ENCODE measurements at places on chromosomes 3 and 15.

- DNase-seq = peak; percentile 63
These were observed 7.8 kb downstream of the EIF1B start for GRCh38 chr3:40317061-40317855.

- no peak for DNase-seq
These were observed 43.5 kb upstream of the OSBPL11 start for GRCh38 chr3:125638799-125639198.

DNA sequence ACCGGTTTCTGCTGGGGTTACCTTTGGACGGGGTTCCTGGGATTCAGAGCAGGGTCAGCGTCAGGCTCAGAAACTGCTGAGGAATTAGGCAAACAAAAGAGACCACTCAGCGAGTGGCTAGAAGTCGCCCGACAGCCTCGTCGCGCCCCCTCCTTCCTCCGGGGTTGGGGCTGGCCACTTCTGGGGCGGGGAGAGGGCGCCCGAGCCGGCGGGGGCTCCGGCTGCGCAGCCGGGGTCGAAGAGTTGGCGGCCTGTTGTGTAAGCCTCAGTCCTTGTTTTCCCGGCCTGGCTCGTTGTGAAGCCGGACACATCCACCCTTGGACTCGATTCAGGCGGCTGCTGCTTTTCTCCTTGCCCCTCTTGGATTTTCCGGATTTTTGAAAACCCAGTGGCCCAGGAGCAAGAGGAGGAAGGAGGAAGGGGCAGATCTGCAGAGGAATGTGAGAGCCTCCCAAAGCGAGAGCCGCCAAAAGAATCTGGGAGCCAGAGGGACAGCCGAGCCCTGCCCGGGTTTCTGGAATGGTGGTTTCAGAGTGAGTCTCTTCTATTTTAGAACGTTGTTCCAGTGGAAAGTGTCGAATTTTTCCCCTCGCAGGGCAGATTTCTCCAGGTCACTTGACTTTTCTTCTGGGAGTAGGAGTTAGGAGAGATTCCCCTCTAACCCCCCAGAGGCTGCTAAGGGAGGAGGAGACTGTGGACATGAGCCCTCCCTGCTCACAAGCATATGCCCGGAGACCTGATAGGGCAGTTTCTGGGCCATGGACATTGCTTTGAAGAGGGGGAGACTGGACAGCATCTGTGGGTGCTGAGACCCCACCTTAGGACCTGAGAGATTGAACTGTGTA lies 666 bp downstream of the SNX33 start:
- DNase-seq = peak; percentile 10

DNA sequence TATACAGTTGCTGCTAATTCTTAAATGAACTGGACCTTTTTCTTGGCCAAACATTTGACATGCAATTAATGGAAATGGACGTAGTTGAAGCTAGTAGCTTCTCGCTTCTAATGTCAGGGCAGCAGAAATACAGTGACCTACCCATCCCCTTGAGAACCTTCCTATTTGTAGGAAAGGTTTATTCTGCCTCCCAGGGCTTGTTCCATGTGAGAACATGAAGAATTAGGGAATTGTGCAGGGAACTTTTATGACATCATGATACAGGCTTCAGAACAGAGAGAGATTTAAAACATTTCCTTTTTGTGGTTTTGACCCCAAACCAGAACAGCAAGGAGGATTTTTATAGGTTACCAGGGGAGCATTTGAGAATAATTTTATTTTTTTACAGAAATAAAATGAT lies 406.6 kb upstream of the PPP2R3A start:
- DNase-seq = no peak

GRCh38 chr15:100941536-100941935 lies 22.4 kb downstream of the LRRK1 start:
- DNase-seq = no peak

DNA sequence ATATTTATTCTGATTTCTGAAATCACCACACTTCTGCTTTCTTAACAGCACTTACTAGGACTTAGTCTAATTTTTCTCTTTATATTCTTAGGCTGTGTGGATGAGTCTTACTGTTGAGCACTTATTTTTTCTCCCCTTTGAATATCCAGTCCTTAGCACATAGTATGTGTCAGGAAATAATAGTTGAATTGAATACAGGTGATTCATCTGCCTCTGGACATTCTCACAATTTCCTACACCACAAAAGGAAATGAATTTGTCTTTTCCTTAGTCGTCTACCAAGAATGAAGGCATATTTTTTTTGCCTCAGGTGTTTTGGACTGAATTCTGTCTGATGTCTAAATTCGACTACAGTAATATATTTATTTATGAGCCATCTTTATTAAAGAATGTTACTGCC lies 204.2 kb downstream of the GHSR start:
- peak; percentile 90 for DNase-seq

DNA sequence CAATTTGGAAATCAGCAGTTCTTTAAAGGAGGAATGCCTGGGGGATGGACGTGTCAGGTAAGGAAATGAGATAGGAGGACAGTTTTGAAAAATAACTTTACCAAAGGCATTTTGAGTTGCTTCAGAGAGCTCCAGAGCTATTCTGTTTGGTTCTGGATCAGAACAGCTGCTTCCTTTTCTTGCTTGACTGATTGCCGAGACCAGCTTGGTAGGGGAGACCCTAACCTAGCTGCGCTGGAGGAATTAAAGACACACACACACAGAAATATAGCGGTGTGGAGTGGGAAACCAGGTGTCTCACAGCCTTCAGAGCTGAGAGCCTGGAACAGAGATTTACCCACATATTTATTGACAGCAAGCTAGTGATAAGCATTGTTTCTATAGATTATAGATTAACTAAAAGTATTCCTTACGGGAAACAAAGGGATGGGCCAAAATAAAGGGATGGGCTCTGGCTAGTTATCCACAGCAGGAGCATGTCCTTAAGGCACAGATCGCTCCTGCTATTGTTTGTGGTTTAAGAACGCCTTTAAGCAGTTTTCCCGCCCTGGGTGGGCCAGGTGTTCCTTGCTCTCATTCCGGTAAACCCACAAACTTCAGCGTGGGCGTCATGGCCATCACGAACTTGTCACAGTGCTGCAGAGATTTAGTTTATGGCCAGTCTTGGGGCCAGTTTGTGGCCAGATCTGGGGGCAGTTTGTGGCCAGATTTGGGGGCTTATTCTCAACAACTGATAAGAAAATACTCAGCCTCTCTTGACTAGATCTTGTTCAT lies 556.0 kb downstream of the ROBO1 start:
- DNase-seq = no peak

DNA sequence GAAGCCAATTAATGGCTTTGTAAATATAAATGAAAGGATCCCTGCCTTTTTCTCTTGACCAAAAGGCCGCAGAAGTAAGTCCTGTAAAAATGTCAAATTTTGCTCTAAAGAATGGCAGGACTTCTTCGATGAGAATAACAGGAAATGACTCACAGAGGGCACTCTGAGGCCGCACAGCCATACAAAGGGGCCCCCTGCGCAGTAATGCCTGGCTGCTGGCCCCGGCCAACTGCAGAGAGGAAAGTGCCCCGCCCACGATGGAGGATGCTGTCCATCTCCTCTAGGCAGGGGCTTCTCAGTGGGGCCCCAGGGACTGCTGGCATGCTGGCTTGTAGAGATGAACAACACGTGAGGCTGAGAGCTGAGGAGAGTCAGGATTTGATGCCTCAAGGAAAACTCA lies 18.1 kb upstream of the SCN10A start:
- peak; percentile 71 for DNase-seq

DNA sequence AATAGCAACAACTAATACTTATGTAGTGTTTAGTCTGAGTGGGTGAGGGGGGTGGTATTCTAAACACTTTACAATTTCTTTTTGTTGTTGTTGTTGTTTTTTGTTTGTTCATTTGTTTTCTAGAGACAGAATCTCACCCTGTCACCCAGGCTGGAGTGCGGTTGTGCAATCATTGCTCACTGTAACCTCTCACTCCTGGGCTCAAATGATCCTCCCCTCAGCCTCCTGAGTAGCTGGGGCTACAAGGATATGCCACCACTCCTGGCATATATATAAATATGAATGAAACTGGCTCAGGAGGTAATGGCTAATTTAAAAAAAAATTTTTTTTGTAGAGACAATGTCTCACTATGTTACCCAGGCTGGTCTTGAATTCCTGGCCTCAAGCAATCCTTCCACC lies 19.1 kb downstream of the SPSB4 start:
- no peak for DNase-seq

DNA sequence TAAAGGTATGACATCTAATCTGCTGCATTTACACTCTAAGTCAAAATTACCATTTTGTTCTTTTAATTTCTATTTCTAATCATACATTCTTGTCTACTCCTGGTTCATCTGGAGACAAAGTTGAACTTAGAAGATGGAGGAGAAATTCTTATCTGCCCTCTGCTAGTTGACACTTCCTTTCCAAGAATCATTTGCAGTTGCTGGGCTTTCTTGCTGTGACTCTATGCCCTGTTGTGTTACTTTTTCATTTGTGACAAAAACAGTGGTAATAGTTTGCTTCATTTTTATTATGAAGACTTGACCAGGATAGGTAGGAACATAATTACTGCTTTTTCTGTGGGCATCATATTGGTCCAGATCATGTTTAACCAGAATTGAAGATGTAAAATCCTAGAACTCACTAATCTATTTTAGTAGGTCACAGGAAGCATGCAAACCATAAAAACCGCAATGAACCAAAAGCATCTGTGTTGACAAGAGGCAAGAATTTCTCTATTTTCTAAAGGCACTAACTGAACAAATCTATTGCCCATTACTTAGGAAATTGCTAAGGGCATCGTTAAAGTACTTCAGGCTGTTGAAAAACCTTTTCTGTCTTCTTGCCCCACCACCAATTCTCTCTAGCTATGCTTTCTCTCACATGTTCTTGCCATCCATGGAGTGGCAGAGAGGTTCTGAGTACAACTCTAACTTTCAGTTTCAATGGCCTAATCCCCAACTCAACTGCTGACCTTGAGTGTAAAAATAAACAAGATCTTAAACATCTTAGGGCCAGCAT lies 4.2 kb upstream of the CCR2 start:
- DNase-seq = no peak

GRCh38 chr3:9102240-9102981 lies 139.1 kb upstream of the RAD18 start:
- DNase-seq = no peak

DNA sequence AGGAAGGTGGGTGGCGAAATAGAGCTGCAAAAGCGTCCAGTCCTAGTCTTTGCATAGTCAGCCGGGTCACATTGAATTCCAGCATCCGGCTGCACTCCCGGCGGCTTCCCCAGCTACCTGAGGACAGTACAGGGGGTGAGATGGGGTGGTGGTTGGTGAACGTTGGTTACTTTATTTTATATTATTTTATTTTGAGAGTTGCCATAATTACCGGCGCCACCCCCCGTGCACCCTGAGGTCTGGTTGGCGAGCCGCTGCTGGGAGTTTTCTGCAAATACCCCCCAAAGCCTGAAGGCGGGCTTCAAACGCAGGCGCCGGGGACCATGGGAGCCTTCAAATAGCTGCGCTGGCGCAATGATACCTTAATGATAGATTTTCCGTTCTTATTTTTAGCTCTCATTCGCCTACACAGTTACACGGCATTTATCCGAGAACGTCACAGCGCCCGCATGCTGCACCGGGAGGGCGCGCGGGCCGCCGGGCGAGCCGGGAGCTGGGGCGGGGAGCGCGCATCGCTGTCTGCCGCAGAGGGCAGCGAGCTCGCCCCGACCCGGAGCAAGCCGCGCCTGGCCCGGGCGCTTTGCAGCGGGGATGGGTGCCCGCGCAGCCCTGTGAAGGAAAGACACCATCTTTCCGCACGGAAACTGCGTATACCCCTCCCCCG lies 756 bp upstream of the RASGRF1 start:
- no peak for DNase-seq

- DNase-seq = peak; percentile 29
These were observed 203.0 kb downstream of the ABHD5 start for GRCh38 chr3:43893727-43894126.

GRCh38 chr3:69174445-69174844 lies 52.0 kb upstream of the LMOD3 start:
- no peak for DNase-seq

DNA sequence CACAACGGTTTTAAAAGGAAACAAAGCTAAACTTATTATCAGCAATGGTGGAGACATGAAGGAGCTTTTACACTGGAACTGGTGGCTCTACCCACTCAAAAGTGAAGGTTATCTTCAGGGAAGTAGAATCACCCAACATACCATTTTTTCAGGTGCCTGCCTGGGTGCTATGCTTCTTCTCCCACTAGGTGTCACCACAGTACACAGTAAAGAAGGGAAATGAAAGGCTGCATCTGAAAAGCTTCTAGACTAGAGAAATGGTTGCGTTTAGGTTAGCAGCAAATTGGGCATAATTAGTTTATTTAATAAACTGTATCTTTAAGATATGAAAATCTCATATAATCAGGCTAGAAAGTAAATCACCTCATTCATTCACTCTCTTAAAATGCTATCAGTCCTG lies 47.0 kb upstream of the SELENOK start:
- peak; percentile 53 for DNase-seq

GRCh38 chr3:196348698-196349097 lies 10.5 kb upstream of the TM4SF19 start:
- no peak for DNase-seq

DNA sequence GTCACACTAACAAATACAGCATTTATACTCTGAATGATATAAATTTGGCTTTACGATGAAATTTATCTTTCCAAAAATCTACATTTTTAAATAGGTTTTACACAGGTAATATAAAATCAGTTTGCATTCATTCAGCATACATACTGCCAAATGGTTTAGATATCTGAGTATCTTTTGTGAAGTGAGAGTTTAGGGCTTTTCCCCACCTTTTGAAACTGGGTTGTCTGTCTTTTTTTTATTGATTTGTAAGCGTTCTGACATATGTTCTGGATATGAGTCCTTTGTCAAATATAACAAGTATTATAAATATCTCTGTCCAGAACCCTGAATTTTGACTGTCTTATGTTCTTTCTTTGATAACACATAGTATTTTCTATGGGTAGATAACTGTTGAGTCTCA lies 42.4 kb downstream of the GABPB1 start:
- no peak for DNase-seq

GRCh38 chr3:9986230-9986725 lies 363 bp downstream of the EMC3 start:
- DNase-seq = no peak

GRCh38 chr3:61985020-61985419 lies 388.3 kb downstream of the FEZF2 start:
- peak; percentile 71 for DNase-seq

GRCh38 chr3:72487946-72488737 lies 360.1 kb downstream of the SHQ1 start:
- no peak for DNase-seq

DNA sequence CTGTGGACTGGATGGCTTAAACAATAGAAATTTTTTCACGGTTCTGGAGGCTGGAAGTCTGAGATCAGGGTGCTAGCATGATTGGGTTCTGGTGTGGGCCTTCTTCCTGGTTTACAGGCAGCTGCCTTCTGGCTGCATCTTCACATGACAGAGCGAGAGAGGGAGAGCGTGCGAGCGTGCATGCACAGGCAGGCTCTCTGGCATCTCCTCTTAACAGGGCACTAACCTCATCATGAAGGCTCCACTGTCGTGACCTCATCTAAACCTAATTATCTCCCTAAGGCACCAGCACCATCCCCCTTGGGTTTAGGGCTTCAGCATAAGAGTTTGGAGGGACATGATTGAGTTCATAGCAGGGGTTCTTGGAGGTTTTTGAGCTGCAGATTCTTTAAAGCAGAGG lies 292.0 kb upstream of the C2CD4B start:
- DNase-seq = no peak
